ENCODE measurements at places on chromosomes 7 and 10.

- no peak for DNase-seq
Measured at GRCh38 chr7:53656881-53657280, 621.4 kb downstream of the POM121L12 start.

- no peak for DNase-seq
Measured at GRCh38 chr10:18619016-18619415, 32.4 kb downstream of the NSUN6 start.

DNA sequence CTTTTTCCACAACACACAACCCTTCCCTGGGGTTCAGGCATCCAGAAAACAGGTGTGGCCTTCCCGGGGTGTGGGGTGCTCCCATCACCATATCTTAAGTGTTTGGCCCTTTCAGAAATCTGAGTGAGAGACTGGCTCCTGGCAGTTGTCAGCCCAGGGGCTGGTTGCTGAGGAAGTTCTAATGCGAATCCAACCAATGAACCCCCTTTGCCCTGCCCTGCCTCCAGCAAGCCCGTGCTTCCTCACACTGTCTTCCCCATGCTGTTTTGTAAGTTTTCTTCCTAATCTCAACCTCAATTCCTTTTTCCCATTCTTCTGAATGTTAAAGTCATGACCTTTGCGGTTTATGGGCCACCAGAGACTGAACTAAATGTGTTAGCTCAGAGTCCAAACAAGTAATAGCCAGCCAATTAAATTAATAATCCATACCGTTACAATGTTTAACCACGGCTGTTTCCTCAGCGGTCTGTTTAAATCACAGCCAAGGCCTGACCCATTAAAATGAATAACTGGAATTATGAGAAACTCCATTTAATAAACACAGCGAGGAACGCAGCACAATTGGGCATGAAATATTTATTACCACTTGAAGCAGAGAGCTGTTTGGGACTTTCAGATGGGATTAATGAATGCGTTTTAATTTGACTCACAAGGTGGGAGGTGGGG lies 90.9 kb upstream of the TCF7L2 start:
- DNase-seq: no peak

DNA sequence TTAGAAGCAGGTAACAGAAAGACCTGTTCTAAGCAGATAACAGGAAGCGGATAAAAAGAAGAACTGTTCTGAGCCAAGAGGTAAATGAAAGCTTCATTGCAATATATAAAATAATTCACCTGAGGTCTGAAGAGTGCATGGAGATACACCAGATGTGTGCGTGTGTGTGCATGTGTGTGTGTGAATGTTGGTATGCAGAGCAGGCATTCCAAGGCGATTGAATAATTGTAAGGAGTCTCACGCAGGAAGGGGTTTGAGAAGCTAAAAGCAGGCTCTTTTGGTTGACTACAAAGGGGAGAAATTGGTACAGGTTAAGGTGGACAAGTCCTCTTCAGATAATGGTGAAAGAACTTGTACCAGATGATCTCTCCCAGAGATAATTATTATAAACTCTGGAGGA lies 450.6 kb downstream of the DNAJB9 start:
- no peak for DNase-seq

- DNase-seq: no peak
Measured at GRCh38 chr10:113061054-113061430, 111.0 kb downstream of the TCF7L2 start.

GRCh38 chr10:28754930-28755718 lies 77.8 kb downstream of the BAMBI start:
- peak; percentile 21 for DNase-seq

DNA sequence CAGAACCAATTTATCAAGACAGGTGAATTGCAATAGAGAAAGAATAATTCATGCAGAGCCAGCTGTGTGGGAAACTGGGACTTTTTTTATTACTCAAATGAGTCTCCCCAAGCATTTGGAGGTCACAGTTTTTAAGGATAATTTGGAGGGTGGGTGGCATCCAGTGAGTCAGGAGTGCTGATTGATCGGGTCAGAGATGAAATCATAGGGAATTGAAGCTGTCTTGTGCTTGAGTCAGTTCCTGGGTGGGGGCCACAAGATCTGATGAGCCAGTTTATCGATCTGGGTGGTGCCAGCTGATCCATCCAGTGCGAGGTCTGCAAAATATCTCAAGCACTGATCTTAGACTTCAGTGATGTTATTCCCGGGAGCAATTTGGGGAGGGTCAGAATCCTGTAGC lies 9.9 kb upstream of the MYO1G start:
- no peak for DNase-seq

- DNase-seq: no peak
Measured at GRCh38 chr7:33965183-33965744, 59.9 kb downstream of the BMPER start.

DNA sequence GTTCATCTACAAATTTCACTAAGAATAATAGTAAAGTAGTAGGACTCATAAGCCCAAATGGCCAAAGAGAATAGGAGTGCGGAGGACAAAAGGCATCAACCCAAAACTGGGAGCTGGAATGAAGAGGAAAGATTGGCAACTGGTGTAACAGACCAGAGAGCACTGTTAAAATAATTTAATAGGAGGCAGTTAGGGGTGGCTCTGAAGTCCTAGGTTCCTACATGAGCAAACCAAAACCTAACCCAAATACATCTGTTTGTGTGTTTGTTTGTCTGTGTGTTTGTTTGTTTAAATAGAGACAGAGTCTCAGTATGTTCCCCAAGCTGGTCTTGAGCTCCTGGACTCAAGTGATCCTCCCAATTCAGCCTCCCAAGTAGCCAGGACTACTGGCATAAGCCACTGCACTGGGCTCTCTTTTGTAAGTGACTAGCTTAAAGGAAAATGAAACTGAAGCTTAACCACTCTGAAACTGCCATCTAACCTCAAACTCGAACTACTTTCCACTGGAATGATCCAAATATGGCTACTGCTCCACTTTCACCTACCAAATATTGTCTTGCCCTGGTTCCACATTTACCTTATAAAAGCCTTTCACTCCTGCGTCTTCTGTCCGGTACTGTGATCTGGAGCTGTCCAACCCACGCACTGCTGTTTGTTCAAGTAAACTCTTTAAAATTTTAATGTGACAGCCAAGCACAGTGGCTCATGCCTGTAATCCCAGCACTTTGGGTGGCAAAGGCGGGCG lies 94.9 kb downstream of the AKR1D1 start:
- no peak for DNase-seq

DNA sequence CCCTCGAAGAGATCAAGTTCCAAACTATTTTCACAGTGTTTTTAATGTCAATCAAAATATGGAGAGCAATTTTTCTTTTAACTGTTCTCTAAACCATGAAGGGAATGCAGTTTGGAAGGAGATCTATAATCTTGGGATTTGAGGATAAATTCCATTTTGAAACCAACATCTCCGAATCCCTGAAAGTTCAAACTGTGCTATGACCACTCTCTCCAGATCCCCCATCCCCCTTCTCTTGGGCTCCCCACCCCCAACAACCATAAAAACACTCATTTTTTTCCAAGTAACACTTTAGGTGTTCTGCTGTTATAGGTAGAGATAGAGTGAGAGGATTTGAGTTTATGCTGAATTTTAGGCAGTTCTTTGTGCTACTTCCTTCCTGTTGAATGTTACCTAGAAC lies 1.7 kb downstream of the CALD1 start:
- no peak for DNase-seq
